ENCODE measurements at places on chromosomes 2 and 18. TPM values are rescaled to one million over a fixed set of nuclear protein-coding genes. Genes with fewer than 3 reads are reported as not detected.

The SCN7A gene
- total RNA-seq, result under 0.01 TPM

The LYG2 gene
- not detected for total RNA-seq

The ALPG gene
- not detected for total RNA-seq

The C1GALT1C1L gene
- not detected for total RNA-seq

The KIF1A gene
- total RNA-seq, result not detected

The NTSR2 gene
- total RNA-seq, result not detected

The ABCB11 gene
- total RNA-seq, result not detected

The SAG gene
- not detected for total RNA-seq

The TBR1 gene
- not detected for total RNA-seq

The WDR75 gene
- total RNA-seq, result 54.6 TPM

The PCARE gene
- total RNA-seq, result not detected

The ANTXR1 gene
- total RNA-seq, result 4.6 TPM

The IWS1 gene
- 32.2 TPM for total RNA-seq

The AOX1 gene
- 4.7 TPM for total RNA-seq

The RIOK3 gene
- 122 TPM for total RNA-seq

The FAM228B gene
- total RNA-seq, result 10.1 TPM

The TNS1 gene
- 12.0 TPM for total RNA-seq

The RRM2 gene
- 1.3 TPM for total RNA-seq

The CRYGD gene
- total RNA-seq, result not detected

The OSR1 gene
- 1.7 TPM for total RNA-seq

The ERBB4 gene
- total RNA-seq, result under 0.01 TPM

The ASXL2 gene
- total RNA-seq, result 8.5 TPM

The FOXD4L1 gene
- under 0.01 TPM for total RNA-seq

The MAL gene
- 1.3 TPM for total RNA-seq

The GPR75 gene
- total RNA-seq, result 0.96 TPM

The DCDC2C gene
- not detected for total RNA-seq

The SOX11 gene
- not detected for total RNA-seq

The PROKR1 gene
- not detected for total RNA-seq

The MOGAT1 gene
- not detected for total RNA-seq

The IGFBP5 gene
- 3.4 TPM for total RNA-seq

Data from tracheal epithelial cell (primary cell).